Kidney (tissue), 22 donors: ENCODE measurements at places on chromosomes 2 and 18. TPM values are rescaled to one million over a fixed set of nuclear protein-coding genes. Genes with fewer than 3 reads are reported as not detected.

Gene NTSR2
- polyA plus RNA-seq, result not detected

Gene ATIC
- polyA plus RNA-seq, result 101 TPM

Gene DCDC2C
- polyA plus RNA-seq, result not detected

Gene CYRIA
- 1.0 TPM for polyA plus RNA-seq

Gene CXCR1
- not detected for polyA plus RNA-seq

Gene ANO7
- polyA plus RNA-seq, result 1.1 TPM

Gene PJVK
- 6.2 TPM for polyA plus RNA-seq

Gene HOXD13
- not detected for polyA plus RNA-seq

Gene ACVR1C
- polyA plus RNA-seq, result 0.28 TPM

Gene WDR54
- 37.6 TPM for polyA plus RNA-seq

Gene CSRNP3
- polyA plus RNA-seq, result 3.3 TPM

Gene STARD6
- polyA plus RNA-seq, result not detected

Gene SLC14A1
- 15.3 TPM for polyA plus RNA-seq

Gene ASTL
- not detected for polyA plus RNA-seq

Gene RAX
- not detected for polyA plus RNA-seq

Gene HTR2B
- polyA plus RNA-seq, result 2.0 TPM

Gene TCF4
- polyA plus RNA-seq, result 4.4 TPM

Gene ALLC
- polyA plus RNA-seq, result 1.3 TPM

Gene OSR1
- 0.99 TPM for polyA plus RNA-seq

Gene COPS9
- polyA plus RNA-seq, result 310 TPM

Gene CDK5R2
- not detected for polyA plus RNA-seq

Gene TMEM37
- 221 TPM for polyA plus RNA-seq

Gene TBC1D8
- polyA plus RNA-seq, result 7.4 TPM

Gene BOK
- 22.9 TPM for polyA plus RNA-seq

Gene NEB
- polyA plus RNA-seq, result 1.6 TPM

Gene HSBP1L1
- 43.6 TPM for polyA plus RNA-seq

Gene UPP2
- 20.9 TPM for polyA plus RNA-seq

Gene LCT
- polyA plus RNA-seq, result 0.19 TPM

Gene KIF5C
- 1.0 TPM for polyA plus RNA-seq

Gene POMC
- 2.1 TPM for polyA plus RNA-seq

Gene TSPYL6
- not detected for polyA plus RNA-seq

Gene LRRTM4
- not detected for polyA plus RNA-seq

Gene REEP1
- 3.3 TPM for polyA plus RNA-seq

Gene NPPC
- not detected for polyA plus RNA-seq

Gene GAREM2
- polyA plus RNA-seq, result 1.2 TPM

Gene GPR45
- not detected for polyA plus RNA-seq

Gene GALM
- 79.9 TPM for polyA plus RNA-seq

Gene SDC1
- 206 TPM for polyA plus RNA-seq

Gene SPRED2
- polyA plus RNA-seq, result 8.9 TPM

Gene TFPI
- polyA plus RNA-seq, result 26.2 TPM

Gene OTX1
- polyA plus RNA-seq, result not detected

Gene ALK
- not detected for polyA plus RNA-seq

Gene HAAO
- polyA plus RNA-seq, result 57.2 TPM

Gene SERPINB4
- polyA plus RNA-seq, result not detected

Gene C2orf66
- not detected for polyA plus RNA-seq

Gene AMER3
- not detected for polyA plus RNA-seq

Gene OTOS
- polyA plus RNA-seq, result 1.5 TPM
